ENCODE measurements at places on chromosomes 2 and 18. TPM values are rescaled to one million over a fixed set of nuclear protein-coding genes. Genes with fewer than 3 reads are reported as not detected.
A peak's percentile ranks its signal among the peaks of the same experiment; 100 is the strongest.

The TUBA4B gene
- polyA plus RNA-seq: not detected

The RAB31 gene
- 20.7 TPM for polyA plus RNA-seq

The FIGN gene
- not detected for polyA plus RNA-seq

The PROC gene
- 0.53 TPM for polyA plus RNA-seq

DNA sequence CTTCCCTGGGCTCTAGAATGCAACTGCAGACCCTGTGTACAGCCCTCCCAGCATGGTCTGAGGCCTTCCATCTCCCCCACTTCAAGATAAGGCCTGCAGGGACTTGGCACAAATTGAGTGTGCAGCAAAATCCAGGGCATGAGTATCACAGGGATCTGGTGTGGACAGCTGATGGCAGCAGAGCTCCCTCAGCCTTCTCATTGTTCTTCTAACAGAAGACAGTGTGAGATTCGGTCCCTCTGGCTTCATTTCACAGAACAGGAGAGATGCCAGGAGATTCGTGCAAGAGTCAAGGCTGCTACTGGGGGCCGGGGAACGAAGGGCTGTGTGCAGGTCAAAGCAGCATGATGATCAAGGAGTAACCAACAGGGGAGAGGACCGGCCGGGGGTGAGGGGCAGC, 85.8 kb downstream of the UXS1 start:
- DNase-seq: no peak
- no peaks in the 10 kb centered on the region for H3K27me3 ChIP-seq
- H3K36me3 ChIP-seq: peaks cover 16% of the 10 kb centered on the region

The LRRC30 gene
- not detected for polyA plus RNA-seq

- H3K36me3 ChIP-seq: peaks cover 20% of the 10 kb centered on the region
- DNase-seq: no peak
- no peak overlapping the region for H3K27ac ChIP-seq
- H3K4me3 ChIP-seq: no peak overlapping the region
- no peaks in the 10 kb centered on the region for H3K27me3 ChIP-seq
These were observed 53.4 kb downstream of the ADI1 start for GRCh38 chr2:3465844-3466481.

- no peak overlapping the region for H3K27ac ChIP-seq
- H3K4me1 ChIP-seq: no peaks in the 10 kb centered on the region
- DNase-seq: no peak
- H3K27me3 ChIP-seq: no peaks in the 10 kb centered on the region
- no peak overlapping the region for H3K4me3 ChIP-seq
These were observed 39.7 kb upstream of the ACAA2 start for GRCh38 chr18:49853011-49853410.

- no peaks in the 10 kb centered on the region for H3K27me3 ChIP-seq
- H3K4me3 ChIP-seq: no peak overlapping the region
- no peak overlapping the region for H3K27ac ChIP-seq
- no peaks in the 10 kb centered on the region for H3K4me1 ChIP-seq
These were observed 96.4 kb upstream of the FOSL2 start for GRCh38 chr2:28296243-28296642.

- H3K36me3 ChIP-seq: peaks cover 18% of the 10 kb centered on the region
- no peak overlapping the region for H3K4me3 ChIP-seq
- DNase-seq: no peak
- H3K27me3 ChIP-seq: no peaks in the 10 kb centered on the region
- H3K27ac ChIP-seq: no peak overlapping the region
- peaks cover 39% of the 10 kb centered on the region for H3K4me1 ChIP-seq
These were observed 56.2 kb downstream of the UXS1 start for GRCh38 chr2:106137731-106138521.

DNA sequence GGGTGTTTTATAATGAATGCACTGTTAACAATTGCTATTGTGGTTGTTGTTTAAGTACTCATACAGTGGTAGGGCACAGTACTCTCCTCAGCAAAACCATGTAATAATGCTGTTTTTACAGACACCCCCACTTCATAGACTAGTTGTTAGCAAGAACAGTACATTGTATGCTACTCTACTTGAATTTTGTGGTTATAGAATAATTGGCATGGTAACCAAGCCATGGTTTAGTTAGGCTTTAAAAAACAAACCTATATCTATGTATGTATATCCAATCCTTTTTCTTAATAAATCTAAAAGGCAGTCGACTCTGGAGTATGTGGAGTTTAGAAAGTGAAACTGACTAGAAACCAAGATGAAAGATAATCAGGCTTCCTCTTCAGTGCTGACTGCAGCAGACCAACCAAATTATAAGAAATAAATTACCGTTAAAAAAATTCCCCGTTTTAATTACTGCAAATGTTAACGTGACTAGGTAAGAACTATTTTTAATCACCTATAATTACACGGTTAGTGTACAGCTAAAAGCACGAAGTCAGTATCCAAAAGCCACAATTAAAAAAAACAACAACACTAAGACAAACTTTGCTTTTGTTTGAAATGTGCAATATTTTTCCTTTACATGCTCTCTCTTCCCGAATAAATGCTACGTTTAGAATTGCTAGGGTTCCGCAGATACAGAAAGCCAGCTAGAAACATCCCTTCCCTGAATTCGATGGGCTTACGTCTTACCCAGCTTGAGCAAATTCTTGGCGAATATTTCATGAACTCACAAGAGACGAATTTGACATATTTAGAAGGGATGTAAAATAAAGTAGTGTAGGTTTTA, 113.3 kb upstream of the SERTAD2 start:
- no peaks in the 10 kb centered on the region for H3K27me3 ChIP-seq
- H3K4me3 ChIP-seq: peak overlapping the region; percentile 99
- H3K4me1 ChIP-seq: peaks cover 20% of the 10 kb centered on the region
- peak; percentile 51 for DNase-seq

GRCh38 chr2:166944909-166945308, 56.6 kb downstream of the XIRP2 start:
- H3K4me3 ChIP-seq: no peak overlapping the region
- no peaks in the 10 kb centered on the region for H3K36me3 ChIP-seq
- H3K4me1 ChIP-seq: no peaks in the 10 kb centered on the region
- no peak for DNase-seq
- no peaks in the 10 kb centered on the region for H3K27me3 ChIP-seq
- no peak overlapping the region for H3K27ac ChIP-seq

- no peak overlapping the region for H3K27ac ChIP-seq
- H3K27me3 ChIP-seq: peaks cover 37% of the 10 kb centered on the region
- no peak for DNase-seq
These were observed 124.4 kb downstream of the FBXO15 start for GRCh38 chr18:74023220-74023619.

- H3K27ac ChIP-seq: peak overlapping the region; percentile 45
- no peaks in the 10 kb centered on the region for H3K36me3 ChIP-seq
- H3K4me3 ChIP-seq: no peak overlapping the region
- H3K4me1 ChIP-seq: peaks cover 87% of the 10 kb centered on the region
These were observed 14.0 kb downstream of the MBD2 start for GRCh38 chr18:54210463-54210862.

DNA sequence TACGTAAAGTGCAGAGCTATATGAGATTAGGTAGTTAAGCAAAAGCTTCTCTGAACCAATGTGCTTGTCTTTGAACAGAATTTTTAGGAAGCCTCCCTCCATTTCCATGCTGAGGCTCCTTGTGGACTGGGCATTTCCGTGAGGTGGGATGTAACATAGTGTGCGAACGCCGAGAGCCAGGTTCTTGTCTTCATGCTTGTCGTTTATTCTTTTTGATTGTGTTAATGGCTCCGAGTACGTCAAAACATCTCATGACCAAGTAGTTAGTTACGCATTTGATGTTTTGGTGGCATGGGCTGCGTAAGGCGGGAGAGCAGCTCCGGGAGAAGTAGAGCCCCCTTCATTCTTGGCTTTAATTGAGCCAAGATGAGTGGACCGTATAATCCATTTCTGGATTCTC, 32.9 kb downstream of the DGKD start:
- H3K36me3 ChIP-seq: no peaks in the 10 kb centered on the region
- peaks cover 80% of the 10 kb centered on the region for H3K4me1 ChIP-seq
- no peak for DNase-seq
- H3K27ac ChIP-seq: peak overlapping the region; percentile 95

The POTEJ gene
- polyA plus RNA-seq: not detected

DNA sequence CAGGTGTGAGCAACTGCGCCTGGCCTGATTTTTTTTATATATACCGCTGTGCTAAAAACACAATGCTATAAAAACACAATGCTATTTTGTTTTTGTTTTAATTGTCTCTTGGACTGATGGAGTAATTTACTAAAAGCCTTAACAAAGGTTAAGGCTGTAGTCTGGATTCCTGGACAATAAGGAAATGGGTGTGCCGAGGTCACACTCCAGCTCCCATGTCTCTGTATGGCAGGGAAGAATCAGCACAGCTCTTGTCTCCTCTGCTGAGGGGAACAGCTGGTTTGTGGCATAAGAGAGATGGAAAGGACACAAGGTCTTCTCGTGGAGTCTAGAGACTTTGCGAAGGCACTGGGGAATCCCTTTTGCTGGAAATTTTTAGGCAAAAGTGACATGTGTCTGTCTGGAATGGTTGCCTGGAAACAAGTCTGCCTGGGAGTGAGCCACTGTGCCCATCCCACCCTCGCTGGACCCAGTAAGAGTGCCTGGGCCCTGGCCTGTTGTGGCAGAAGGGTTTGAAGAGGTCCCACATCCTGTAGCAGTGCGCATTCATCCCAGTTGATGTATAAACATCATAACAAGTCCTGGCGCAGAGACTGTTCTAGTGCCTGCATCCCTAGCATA, 73.1 kb downstream of the MAPK4 start:
- H3K4me1 ChIP-seq: no peaks in the 10 kb centered on the region
- no peak overlapping the region for H3K27ac ChIP-seq
- H3K36me3 ChIP-seq: no peaks in the 10 kb centered on the region
- H3K4me3 ChIP-seq: no peak overlapping the region
- DNase-seq: no peak
